ENCODE measurements at places on chromosomes 16 and 17.
A peak's percentile ranks its signal among the peaks of the same experiment; 100 is the strongest.

- no peak for DNase-seq
- peak overlapping the region; percentile 61 for H3K4me3 ChIP-seq
- peaks cover 41% of the 10 kb centered on the region for H3K4me1 ChIP-seq
These were observed 2.7 kb upstream of the HES7 start for GRCh38 chr17:8126491-8127066.

- DNase-seq, result no peak
- no peak overlapping the region for H3K27ac ChIP-seq
- H3K36me3 ChIP-seq, result no peaks in the 10 kb centered on the region
- H3K4me3 ChIP-seq, result no peak overlapping the region
- no peaks in the 10 kb centered on the region for H3K4me1 ChIP-seq
- no peaks in the 10 kb centered on the region for H3K27me3 ChIP-seq
These were observed 167.7 kb upstream of the WSCD1 start for GRCh38 chr17:5902181-5903140.

- DNase-seq, result no peak
- no peak overlapping the region for H3K4me3 ChIP-seq
- no peak overlapping the region for H3K27ac ChIP-seq
- no peaks in the 10 kb centered on the region for H3K27me3 ChIP-seq
- H3K36me3 ChIP-seq, result peaks cover 12% of the 10 kb centered on the region
These were observed 17.3 kb downstream of the KANSL1 start for GRCh38 chr17:46175891-46176290.

GRCh38 chr17:75325348-75325747, 36.1 kb upstream of the SLC25A19 start:
- H3K4me3 ChIP-seq, result no peak overlapping the region
- H3K27ac ChIP-seq, result peak overlapping the region; percentile 44
- no peaks in the 10 kb centered on the region for H3K4me1 ChIP-seq
- H3K36me3 ChIP-seq, result peaks cover 28% of the 10 kb centered on the region
- H3K27me3 ChIP-seq, result no peaks in the 10 kb centered on the region
- no peak for DNase-seq

- DNase-seq, result no peak
- no peaks in the 10 kb centered on the region for H3K27me3 ChIP-seq
- H3K27ac ChIP-seq, result no peak overlapping the region
- H3K4me3 ChIP-seq, result no peak overlapping the region
- no peaks in the 10 kb centered on the region for H3K4me1 ChIP-seq
- H3K36me3 ChIP-seq, result no peaks in the 10 kb centered on the region
These were observed 16.4 kb downstream of the FAM20A start for GRCh38 chr17:68584581-68585303.
